ENCODE measurements at places on chromosomes 11 and 22.

DNA sequence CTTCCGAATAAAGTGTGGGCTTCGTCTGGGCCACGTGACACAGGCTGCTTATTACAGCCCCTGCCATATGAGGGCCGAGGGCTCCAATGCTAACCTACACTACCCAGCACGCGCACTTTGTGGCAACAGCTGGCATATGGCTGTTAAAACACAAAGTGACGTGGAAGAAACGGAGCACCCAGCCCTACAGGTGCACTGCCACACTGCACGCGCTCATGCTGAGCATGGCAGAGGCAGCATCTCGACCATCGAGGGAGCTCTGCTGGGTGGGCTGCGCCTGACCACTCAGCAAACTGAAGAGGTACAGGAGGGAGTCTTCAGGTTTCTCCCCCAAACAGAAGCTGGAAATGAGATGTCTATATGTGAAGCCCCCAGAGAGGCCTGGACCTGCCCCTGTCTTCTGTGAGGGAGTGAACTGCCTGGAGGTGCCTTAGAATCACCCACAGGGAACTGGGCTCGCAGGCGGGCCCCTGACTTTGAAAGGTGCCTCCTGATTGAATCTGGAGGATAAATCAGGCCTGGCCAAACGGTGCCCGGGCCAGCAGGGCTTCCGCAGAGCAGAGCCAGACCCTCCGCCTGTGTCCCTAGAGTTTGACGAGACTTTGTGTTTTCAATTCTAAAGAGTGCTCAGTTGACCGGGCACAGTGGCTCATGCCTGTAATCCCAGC lies 18.3 kb downstream of the TSSC4 start:
- no peak for DNase-seq

GRCh38 chr11:94851864-94852636 lies 83.9 kb downstream of the AMOTL1 start:
- DNase-seq = no peak

- DNase-seq = peak; percentile 54
These were observed 16.6 kb downstream of the RTN4RL2 start for GRCh38 chr11:57476757-57477506.

- DNase-seq = no peak
These were observed 19.4 kb upstream of the ANO5 start for GRCh38 chr11:22173532-22173931.

- DNase-seq = peak; percentile 94
These were observed 1.4 kb downstream of the CTTN start for GRCh38 chr11:70399681-70400112.

GRCh38 chr22:49689858-49690257 lies 137.8 kb downstream of the BRD1 start:
- DNase-seq = no peak

DNA sequence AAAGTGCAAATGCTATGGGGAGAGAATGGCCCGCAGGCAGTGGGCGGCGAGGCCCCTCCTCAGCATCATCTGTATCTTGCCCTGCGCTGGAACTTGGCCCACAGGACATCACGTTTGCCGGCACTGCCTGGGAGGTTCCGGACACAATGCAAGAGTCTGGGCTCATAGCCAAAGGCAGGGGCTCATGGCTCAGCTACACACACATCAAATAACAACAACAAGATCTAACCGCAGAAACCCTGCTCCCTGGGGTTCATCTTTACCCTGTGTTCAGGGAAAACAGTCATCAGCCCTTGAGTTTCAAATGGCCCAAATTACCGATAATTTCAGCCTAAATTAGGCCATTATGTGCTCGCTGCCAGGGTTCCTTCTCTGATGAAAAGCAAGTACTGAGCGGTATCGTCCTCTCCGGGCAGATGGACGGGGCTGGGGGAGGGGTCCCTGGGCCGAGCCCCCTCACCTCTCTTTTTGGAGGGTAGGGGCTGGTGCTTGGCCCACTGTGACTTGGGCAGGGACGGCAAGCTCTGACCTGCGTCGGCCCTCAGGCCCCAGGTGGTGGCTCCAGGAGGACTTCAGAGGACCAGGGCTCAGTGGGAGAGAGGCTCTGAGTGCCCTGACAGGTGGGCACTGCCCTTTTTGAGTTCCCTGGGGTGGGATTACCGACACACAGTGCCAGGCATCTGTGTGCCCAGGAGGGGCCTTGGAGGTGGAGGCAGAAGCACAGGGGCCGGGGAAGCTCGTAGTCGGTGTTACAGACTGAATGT lies 25.0 kb upstream of the GAL start:
- peak; percentile 94 for DNase-seq

DNA sequence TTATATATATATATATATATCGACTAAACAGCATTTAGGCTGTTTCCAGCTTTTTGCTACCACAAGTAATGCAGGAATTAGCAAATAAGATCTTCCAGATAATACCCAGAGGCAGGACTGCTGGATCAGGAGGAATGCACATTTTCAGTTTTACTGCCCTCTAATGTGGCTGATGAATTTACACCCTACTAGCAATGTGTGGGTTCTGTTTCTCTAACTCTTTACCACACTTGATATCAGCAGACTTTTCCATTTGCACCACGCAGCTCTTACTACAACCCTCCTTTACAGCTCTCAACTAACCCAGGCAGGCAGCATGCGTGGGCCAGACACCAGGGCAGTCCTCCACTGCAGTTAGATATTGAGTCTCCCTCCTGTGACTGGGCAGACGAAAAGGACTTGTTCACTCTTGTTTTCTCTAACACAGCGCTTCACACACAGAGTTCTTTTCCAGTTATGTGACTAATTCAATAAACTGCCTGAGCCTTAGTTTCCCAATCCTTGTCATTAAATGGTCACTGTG lies 67.7 kb downstream of the IGLL5 start:
- no peak for DNase-seq

DNA sequence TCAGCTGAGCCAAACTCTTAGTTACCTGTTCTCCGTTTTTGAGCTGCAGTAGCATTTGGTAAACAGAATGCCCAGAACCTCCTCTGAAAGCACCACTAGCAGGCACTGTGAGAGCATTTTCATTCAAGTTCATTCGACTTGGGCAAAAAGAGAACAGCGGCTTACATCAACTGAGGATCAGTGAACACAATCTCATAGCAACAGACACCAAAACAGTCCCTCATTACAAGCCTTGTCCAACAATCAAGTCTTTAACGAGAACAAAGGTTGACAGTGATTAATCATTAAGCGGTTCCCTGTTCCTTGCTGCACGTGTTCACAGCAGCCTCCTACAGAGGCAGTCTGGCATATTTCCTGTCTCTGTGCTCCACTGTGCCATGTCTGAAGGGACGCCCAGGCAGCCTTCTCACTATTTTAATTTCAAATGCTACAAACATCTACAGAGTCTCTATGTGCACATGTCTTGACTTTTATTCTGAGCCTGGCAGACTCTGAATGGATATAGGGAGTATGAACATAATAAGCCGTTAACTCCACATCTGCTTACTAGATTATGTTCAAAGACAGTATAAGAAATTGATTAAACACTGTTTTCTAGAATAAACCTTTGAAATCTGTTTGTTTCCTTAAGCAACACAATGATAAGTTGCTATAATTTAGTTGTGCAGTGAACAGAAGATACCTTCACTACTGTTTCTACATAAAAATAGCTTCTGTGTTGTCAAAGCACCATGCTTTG lies 88.3 kb upstream of the MTMR2 start:
- peak; percentile 60 for DNase-seq

DNA sequence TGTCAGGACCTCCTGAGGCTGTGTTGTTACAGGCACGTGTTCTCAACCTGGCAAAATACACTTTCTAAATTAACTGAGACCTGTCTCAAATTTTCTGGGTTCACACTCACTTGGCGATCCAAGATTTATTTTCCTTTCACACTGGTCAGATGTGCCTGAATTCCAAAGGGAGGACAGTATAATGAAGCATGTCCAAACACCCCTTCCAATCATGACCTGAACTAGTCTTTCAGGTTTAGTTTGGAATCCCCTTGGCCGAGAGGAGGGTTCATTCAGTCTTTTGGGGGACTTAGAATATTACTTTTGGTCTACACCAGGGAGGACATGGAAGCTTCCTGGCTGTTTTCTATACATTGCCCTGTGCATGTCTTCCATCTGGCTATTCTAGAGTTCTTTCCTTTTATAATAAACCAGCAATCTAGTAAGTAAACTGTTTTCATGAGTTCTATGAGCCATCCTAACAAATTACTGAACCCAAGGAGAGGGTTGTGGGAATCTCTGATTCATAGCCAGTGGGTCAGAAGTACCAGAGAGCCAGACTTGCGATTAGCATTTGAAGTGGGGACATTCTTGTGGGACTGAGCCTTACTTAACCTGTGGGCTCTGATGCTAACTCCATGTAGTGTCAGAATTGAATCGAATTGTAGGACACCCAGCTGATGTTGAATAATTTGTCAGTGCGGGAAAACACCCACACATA lies 14.8 kb upstream of the TMEM216 start:
- peak; percentile 35 for DNase-seq

DNA sequence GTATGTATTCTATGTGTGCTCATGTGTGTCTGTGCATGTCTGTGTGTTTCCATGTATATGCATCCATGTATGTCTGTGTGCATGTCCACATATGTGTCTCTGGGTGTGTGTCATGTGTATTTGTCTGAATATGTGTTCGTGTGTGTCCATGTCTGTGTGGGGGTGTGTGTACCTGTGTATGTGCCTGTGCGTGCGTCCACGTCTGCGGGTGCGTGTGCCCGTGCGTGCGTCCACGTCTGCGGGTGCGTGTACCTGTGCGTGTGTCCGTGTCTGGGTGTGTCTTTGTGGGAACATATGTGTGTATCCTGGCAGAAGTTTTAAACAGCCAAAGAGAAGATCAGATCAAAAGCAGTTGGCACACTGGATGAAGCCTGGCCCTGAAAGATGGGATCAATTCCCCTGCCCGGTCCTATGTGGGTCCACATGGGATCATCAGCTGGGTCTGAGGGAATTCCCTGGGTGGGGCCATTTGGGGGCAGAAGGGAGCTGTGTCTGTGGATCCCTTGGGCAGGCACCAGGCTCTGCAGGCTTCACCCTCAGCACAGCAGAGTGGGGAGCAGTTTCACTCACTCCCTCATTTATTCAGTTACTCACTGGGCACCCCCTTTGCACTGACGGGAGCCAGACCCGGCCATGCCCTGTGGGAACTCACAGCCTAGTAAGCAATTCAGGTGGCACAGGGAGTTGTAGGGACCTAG lies 167.4 kb downstream of the MN1 start:
- DNase-seq = no peak

DNA sequence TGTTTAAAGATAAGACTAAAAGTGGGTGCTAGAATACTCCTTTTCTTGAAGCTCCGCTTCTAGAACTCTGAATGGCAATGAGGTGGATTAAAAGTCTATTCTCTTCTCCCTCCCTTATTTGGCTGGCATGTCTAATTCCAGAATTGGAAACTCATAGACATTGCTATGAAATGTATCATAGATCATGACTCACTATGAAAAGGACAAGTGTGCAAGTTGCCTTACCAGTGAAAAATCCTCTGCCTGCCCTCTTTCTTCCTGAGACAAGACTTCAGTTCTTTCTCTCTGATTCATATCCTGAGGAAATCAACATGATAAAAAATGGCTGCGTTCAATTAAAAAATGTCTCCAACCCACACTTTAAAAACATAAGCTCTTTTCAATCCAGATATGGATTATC lies 73.2 kb upstream of the BLID start:
- DNase-seq = peak; percentile 94

DNA sequence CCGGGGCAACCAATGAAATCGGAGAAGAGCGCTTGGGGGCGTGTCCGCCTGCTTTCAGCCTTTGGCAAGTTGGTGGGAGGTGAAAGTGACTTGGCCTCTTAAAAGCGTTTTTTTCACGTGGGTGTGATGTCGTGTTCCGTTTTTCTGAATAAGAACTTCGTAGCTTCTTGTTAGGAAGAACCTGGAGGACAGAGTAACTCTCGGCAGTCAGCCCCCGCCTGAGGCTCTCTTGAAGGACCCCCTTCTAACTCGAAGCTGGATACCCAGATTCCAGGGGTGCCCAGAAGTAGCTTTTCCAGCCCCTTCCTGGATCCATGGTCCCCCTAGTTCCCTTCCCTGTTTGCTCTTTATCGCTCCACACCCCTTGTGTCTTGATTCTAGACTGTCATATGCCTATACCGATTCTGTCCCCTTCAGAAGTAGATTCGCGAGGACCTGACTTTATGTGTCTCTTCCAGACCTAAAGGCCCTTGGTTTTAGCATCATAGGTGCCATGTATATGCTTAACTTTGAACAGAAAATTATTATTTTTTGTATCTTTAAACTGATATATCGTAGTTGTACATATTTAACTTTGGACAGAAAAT lies 915 bp upstream of the OSBP start:
- DNase-seq = no peak

GRCh38 chr11:64120951-64121569 lies 44.9 kb downstream of the MACROD1 start:
- peak; percentile 14 for DNase-seq

- DNase-seq = no peak
These were observed 38.3 kb downstream of the C22orf31 start for GRCh38 chr22:29023172-29023796.

DNA sequence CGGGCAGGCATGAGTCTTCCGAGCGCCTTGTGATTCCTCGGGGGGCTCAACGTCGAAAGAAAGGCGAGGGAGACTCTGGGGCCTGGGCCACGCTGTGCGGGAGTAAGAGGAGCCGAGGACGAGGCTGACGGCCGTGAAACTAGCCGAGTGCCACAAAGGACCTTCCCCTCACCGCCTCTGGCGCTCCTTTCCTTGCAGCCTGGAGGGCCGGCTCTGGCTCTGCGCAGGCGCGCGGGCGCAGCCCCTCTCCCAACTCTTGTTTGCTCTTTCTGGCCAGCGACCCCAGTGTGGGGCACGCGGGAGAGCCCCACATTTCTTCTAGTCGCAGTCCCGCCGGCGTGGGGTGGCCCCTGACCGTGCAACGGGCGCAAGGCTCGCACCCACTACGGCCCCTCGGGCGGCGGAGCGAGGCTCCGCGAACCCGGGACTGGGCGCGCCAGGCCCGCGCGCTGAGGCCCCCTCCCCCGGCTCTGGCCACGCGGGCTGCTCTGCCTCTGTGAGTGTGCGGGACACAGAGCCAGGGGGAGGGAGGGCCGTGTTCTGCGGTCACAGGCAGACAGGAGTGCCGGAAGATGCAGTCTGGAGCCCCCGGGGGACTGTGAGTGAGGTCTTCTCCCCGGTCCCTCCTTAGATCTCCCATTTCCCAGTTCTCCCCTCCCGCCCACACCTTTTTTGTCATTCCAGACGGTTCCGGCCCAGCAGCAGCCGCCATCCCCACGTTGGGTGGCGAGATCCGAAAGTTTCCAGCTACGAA lies 1.0 kb upstream of the TOB2 start:
- DNase-seq = peak; percentile 81

DNA sequence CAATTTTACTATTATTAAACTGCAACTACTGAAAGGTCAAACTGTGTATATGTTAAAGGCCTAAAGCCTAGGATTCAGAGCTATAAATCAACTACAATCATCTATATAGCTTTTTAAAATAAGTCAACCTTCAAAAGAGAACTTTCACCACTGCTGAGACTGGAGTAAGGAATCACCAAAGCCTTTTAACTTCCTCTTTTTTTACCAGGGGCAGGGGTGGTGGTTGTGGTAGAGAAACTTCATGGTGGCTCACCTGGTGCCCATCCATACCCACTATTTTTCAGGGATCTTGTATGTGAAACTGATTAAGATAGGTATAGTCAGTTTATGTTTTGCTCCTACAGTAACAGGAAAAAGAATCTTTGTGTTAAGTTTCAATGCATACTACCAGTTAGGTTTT lies 31.5 kb downstream of the TSG101 start:
- DNase-seq = no peak

All from adipocyte (in vitro differentiated cells).